CD4-positive, alpha-beta T cell (primary cell): ENCODE measurements at places on chromosomes 7 and 10.
A peak's percentile ranks its signal among the peaks of the same experiment; 100 is the strongest.

GRCh38 chr10:6354168-6354772, 151.5 kb downstream of the PFKFB3 start:
- no peak for DNase-seq

DNA sequence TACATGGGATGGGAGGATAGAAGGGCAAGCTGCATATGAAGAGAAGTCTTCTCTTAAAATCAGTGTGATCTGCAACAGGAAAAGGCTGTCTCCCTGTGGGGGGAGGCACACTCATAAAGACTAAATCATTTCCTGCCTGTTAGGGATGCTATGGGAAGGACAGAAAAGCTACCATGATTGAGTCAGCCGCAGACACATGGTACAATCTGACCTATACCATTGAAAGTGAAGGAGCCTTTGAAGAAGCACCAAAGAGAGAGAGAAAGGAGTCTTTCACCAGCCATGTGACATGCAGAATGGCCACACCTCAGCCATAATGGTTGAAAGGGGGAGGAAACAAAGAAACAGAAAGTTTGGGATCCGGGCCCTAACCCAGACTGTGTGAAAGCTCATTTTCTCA, 29.1 kb downstream of the NUDCD3 start:
- no peak for DNase-seq

DNA sequence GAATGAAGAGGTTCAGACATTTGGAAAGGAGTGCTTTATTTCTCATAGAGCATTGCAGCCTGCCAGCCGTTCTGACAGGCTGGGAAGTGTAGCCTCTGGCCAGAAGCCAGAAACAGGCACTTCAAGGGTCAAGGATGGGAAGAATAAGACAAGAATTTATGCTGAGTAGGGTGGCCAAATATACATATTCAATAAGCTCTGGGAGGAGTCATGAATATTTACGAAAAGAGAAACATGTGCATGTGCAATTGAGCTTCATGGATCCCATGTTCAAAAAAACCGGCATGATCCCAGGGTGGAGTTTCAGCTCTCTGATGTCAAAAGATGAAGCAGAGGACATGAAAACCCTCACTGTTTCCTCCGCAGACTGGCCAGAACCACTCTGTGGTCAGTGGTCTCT, 32.9 kb downstream of the TLX1 start:
- DNase-seq: no peak

GRCh38 chr10:110808615-110809014, 63.1 kb upstream of the PDCD4 start:
- DNase-seq: no peak

DNA sequence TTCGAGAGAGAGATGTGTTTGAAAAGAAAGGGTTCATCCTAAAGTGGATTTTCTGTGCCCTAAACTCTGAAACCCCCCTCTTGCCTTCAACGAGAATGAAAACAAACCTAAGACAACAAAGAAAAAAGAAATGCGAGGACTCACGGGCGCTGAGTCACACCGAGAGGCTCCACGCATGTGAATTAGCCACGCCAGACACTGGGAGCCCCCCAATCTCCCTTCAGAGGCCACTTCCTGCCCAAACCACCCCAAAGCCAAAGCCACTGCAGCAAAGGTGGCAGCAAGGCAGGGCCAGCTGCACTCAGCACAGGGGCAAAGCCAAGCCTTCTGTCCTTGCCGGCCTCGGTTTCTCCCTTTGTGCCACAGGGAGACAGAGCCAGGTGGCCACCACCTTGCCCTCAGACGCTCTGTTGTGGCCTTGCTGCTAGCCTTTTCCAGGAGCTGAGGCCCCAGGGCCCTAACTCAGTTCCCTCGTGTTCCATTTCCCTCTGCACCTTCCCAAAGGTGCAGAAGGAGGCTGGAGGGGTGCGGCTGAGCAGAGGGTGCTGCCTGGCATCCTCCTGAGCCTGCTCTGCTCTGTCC, 93.3 kb downstream of the FAM53B start:
- DNase-seq: peak; percentile 67

- DNase-seq: no peak
Measured at GRCh38 chr10:72852508-72852907, 41.0 kb upstream of the OIT3 start.

DNA sequence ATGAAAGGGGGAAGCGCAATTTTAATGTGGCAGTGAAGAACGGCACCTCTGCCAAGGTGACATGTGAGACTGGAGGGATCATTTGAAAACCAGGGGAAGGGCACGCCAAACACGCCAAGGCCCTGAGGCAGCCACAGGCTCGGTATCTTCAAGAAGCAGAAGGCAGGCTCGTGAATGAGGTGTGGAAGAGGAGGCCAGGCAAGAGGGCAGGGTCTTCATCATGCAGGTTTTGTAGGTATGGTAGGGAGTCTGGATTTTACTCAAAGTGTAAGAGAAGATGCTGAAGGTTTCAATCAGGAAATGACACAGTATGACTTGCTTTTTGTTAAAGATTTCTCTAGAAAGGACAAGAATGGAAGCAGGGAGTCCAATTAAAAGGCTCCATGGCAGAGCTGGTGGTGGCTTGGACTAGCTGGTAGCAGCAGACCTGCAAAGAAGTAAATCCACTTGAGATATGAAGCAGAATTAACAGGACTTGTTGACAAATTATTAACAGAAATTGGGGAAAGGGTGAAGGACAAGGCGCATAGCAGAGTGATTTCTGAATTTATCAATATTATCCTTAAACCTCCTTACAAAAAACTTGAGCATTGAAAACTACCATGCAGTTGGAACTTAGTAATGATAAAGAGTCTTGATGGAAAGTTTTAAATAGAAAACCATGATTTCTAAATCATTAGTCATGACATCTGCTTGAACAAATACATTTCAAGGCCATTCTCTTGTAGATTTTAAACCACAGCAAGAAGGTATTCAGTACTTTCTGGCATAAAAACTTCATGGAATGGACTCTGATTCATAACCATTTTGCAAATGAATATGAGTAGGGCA, 70.4 kb downstream of the COA1 start:
- no peak for DNase-seq

GRCh38 chr10:71401056-71401455, 4.3 kb downstream of the CDH23 start:
- no peak for DNase-seq

GRCh38 chr7:50358041-50358705, 53.7 kb downstream of the IKZF1 start:
- DNase-seq: no peak

DNA sequence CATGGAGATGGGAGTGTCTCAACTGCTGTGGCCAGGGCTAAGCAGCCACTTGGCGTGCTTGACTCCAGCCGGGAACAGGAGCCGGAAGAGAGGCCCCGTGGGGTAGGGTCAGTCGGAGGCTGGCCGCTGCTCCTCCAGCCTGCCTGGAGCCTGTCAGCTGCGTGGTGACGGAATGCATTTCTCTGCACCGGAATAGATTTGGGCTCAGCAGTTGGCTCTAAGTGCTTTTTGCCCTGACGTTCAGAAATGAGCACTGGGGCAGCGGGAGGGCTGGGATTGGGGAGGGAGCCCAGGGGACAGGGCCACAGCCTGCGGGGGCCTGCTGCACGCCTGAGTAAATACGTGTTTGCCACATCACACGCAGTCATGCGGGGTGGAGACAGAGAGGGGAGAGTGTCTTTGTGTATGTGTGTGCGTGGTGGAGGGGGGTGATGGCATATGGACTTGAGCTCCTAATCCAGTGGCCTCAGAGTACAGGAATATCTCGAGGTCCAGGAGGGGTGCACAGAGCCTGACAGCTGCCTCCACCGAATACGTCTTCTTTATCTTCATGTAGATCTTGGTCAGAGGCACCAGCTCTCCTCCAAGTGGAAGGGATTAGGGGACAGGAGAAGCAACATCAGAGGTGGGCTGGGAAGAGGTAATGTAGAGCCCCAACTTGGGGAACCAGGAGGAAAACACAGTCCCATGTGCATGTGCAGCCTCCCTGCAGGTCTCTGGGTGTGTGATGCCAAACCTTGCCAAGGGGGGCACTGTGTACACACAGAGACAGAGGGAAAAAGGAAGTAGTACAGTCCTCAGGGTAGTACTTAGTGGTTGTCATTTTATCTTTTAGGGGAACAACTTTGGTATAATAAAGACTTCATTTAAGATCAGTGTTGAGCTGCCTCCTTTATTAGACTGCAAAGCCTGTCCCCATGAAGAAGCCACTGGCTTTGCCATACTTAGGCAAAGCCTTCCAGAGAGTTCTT, 151.4 kb downstream of the CDH23 start:
- no peak for DNase-seq

DNA sequence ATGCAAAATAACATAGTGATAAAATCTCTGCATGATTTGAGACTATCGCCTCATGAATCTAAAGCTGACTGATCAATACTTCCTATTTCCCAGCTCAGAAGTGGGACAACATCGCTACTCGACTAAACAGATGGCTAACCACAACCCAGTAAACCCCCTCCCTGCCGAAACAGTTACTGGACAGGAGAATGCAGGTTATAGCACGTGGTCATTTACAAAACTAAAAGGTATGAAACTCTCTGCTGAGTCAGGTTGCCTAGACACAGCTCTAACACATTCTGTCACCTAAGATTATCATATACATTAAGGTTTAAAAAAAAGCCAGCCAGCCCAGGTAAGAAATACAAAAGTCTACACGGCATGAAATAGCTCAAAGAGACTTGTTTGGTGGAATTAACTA, 64.0 kb downstream of the CTBP2 start:
- DNase-seq: no peak

DNA sequence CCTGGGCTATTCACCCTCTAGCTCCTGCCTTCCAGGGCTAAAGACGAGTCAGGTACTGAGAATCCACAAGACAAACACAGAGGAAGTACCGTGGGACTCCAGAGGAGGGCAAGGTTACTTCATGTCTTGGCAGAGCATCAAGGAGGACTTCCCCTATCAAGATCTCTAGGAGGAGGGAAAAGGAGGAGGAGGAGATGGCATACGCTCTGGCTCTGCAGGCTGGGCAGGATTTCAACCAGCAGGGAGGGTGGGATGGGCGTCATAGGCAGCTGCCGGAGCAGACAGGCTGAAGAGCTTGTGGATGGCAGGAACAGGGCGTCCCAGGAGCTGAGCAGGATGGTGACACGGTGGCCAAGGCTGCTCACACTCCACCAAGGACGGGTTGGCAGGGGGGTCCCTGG, 21.3 kb downstream of the MDH2 start:
- no peak for DNase-seq

DNA sequence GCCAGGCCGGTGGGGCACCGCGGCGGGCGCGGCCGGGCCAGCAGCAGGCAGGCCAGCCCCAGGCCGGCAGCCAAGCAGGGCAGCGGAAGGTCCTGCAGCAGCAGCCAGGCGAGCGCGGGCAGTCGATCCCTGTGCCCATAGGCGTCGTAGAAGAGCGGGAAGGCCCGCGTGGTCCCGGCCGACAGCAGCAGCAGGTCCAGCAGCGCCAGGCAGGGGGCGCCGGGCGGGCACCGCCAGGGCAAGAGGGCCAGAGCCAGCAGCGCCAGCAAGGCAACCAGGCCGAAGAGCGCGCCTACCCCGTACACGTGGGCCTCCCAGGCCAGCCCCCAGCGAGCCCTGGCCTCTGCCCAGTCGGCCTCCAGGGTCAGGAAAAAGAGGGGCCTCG, 8.4 kb upstream of the RBM28 start:
- DNase-seq: no peak

- no peak for DNase-seq
Measured at GRCh38 chr10:119737039-119737663, 11.3 kb downstream of the INPP5F start.

GRCh38 chr7:3304131-3304530, 3.1 kb downstream of the SDK1 start:
- no peak for DNase-seq

DNA sequence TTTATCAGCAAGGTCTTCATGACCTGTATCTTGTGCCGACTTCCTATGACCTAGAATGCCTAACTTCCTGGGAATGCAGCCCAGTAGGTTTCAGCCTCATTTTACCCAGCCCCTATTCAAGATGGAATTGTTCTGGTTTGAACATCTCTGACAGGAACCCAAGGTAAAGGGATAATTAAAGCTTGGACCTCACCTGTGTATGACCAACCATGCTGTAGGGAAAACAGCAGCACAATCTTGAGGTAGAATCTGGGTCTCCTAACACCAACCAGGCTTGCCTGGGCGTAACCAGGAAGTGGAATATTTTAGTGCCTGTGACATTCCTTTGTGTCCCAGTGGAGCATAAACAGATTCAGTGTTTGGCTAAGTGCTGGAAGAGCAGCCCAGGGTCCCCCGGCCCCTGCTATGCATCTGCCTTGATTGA, 94.1 kb downstream of the PFKFB3 start:
- DNase-seq: no peak

- no peak for DNase-seq
Measured at GRCh38 chr7:66576646-66577045, 52.0 kb upstream of the KCTD7 start.

- no peak for DNase-seq
Measured at GRCh38 chr7:147651601-147652000, 939.0 kb upstream of the C7orf33 start.

DNA sequence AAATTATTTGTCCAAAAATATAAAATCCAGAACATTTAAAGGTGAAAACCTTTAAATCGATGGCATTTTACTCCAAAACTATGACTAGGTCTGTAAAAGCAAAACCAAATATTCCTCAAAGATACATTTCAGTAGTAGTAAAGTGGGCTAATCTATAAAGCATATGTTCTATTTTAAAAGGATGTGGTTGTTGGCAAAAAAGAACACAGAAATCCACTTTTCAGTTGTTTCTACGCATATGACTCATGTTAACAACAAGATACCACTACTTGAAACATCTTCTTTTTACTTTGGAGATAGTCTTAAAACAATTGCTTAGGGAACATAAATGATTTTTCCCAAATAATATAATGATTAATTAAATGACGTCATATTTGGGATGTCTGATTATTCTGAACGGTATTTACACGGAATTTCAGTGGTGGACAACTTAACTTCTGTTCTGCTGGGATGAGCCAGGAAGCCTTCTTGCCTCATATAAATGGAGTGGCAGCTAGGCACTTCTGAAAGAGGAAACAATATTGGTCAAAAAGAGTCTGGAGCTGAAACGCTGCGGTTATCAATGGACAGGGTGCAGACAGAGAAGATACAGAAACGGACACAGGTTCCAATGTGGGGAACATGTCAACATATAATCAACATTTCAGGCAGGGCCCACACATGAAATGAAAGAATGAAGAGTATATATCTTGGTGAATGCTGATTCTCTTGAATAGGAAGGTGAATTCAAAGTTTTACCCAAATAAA, 78.5 kb downstream of the ETV1 start:
- DNase-seq: no peak

GRCh38 chr7:88218429-88218745, 1.5 kb downstream of the SRI start:
- no peak for DNase-seq

GRCh38 chr7:142753366-142753765, 4.1 kb downstream of the PRSS1 start:
- DNase-seq: no peak

GRCh38 chr7:87944547-87944946, 10.5 kb downstream of the ADAM22 start:
- DNase-seq: no peak

- peak; percentile 44 for DNase-seq
Measured at GRCh38 chr7:1854866-1855724, 185.0 kb downstream of the ELFN1 start.
